ENCODE measurements at places on chromosomes 1 and 21. TPM values are rescaled to one million over a fixed set of nuclear protein-coding genes. Genes with fewer than 3 reads are reported as not detected.

GRCh38 chr1:11802973-11803885 is 2.5 kb downstream of the MTHFR start:
- DNase-seq: peak; percentile 98

DNA sequence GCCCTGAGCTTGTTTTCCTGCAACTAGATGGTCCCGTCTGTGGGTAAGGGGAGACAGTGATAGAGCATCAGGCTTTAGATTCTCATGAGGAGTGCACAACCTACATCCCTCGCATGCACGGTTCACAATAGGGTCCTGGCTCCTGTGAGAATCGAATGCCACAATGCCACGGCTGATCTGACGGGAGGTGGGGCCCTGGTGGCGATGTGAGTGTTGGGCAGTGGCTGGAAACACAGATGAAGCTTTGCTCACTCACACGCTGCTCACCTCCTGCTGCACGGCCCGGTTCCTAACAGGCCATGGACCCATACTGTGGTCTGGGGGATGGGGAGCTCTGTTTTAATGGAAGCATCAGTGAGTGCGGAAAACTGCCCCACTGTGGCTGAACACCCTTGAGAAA is 35.8 kb upstream of the TTC34 start:
- DNase-seq: no peak

- DNase-seq: no peak
These were observed 7.0 kb downstream of the SELE start for GRCh38 chr1:169726851-169727250.

DNA sequence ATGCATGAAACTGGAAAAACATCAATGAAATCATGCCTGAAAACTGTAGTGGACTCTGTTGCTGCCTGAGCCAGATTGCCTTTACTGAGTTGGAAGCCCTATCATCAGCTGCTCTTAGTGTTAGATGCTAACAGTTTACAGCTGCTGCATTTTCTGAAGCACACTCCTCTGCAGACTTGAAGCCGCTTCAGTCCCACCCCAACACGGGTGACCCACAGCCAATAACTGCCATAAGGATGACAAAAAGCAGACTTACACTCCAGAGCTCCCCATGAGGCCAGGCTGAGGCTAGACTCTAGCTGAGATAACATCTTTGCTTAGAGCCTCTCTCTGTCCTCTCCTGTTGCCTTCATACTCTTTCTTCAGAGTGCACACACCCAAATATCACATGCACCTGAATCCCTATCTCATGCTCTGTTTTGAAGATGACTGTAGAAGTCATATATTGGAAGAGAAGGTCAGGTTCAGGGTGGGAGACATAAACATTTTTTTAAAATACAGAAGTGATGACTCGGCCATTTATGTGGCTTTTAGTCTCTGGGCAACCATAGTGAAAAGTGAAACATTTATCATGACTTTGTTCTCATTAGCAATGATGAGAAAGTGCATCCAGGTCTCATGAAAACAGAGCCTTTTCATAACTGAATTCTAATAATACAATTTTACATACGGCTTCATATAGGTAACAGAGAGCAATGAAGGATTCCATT is 161.0 kb downstream of the KCNK2 start:
- DNase-seq: no peak

DNA sequence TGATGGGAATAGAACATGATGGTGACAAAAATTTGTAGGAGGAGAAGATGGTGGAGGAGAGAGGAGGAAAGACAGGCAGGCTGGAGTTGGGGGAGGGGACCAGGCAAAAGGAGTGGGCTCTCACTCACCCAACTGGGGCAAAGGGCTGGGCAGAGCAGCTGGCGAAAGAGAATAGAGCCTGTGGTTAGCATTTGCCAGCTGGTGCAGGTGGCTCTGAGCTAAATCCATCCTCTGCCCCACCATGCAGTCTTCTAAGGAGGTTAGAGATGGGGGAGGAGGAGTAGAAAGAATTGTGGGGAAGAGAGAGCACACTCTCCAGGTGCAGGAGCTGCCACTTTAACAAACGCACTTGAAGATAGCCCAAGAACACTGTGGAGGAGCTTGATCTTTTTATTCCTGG is 27.6 kb upstream of the SLAMF1 start:
- no peak for DNase-seq

GRCh38 chr1:183243161-183244050 is 57.3 kb downstream of the LAMC2 start:
- DNase-seq: peak; percentile 89

- DNase-seq: no peak
These were observed 10.1 kb downstream of the CFAP45 start for GRCh38 chr1:159889821-159890252.

- DNase-seq: no peak
These were observed 35.0 kb downstream of the DNAJC6 start for GRCh38 chr1:65344171-65344814.

DNA sequence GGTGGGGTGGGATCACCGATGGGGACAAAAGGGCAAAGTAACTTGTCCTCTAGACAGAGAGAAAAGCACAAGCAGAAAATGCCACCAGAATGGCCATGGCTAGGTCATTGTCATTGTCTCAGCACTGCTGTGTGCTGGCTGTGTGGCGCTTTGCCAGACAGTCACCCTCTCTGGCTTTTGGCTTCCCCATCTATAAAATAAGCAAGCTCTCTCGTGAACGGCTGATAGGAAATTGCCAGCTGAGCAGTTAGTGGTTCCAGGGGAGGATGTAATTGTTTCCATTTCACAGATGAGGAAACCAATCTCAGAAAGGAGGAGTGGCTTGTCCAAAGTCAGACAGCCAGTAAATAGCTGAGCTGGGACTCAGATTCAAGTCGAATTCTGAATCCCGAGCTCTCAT is 32.5 kb downstream of the PADI2 start:
- no peak for DNase-seq

GRCh38 chr21:32143241-32143939 is 135.5 kb downstream of the MIS18A start:
- peak; percentile 84 for DNase-seq

DNA sequence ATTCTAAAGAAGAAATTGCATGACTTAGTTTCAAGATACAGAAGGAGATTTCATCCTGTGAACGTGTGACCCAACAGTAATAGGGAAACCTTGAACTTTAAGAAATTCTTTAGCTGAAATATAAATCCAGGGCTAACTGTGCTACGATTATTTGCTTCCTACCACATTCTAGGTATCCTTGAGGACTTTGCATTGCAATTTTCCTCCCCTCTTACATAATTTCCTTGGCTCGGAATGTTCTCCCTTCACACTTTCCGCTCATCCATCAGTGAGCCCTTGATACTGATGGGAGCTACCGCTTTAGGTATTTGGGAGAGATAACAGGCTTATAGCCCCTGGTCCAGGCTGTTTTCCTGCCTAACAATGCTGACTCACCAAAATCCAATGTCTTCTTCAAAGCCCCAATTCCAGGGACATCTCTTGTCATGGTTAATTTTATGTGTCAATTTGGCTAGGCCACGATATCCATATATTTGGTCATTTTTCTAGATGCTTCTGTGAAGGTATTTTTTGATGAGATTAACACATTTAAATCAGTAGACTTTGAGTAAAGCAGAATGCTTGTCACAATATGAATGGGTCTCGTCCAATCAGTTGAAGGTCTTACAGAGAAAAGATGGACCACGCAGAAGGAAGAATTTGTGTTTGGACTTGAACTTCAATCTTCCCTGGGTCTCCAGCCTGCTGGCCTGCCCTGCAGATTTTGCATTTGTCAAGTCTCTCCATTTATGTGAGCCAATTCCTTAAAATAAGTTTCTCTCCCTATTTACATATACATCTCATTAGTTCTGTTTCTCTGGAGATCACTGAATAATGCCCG is 121.2 kb downstream of the PTPN14 start:
- DNase-seq: no peak

- no peak for DNase-seq
These were observed 6.0 kb downstream of the COLGALT2 start for GRCh38 chr1:184031409-184032107.

DNA sequence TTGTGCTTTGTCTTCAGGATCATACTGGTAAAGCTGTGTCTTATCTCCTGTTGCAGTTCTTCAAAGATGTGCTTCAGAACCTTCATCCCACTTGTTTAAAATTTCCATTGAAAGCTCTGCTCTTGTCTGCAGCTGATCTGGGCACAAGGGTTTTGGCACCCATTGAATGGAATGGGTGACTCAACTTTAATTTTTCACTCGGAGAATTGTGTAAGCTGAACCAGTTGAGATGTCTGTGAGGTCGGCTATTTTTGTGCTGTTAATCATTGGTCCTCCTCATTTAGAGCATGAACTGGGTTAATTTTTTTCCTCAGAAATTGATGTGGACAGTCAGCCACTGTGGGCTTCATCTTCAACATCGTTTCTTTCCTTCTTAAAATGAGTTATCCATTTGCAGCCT is 252.1 kb downstream of the TM2D1 start:
- DNase-seq: peak; percentile 16

- DNase-seq: no peak
These were observed 36.3 kb downstream of the TMEM51 start for GRCh38 chr1:15189692-15190370.

DNA sequence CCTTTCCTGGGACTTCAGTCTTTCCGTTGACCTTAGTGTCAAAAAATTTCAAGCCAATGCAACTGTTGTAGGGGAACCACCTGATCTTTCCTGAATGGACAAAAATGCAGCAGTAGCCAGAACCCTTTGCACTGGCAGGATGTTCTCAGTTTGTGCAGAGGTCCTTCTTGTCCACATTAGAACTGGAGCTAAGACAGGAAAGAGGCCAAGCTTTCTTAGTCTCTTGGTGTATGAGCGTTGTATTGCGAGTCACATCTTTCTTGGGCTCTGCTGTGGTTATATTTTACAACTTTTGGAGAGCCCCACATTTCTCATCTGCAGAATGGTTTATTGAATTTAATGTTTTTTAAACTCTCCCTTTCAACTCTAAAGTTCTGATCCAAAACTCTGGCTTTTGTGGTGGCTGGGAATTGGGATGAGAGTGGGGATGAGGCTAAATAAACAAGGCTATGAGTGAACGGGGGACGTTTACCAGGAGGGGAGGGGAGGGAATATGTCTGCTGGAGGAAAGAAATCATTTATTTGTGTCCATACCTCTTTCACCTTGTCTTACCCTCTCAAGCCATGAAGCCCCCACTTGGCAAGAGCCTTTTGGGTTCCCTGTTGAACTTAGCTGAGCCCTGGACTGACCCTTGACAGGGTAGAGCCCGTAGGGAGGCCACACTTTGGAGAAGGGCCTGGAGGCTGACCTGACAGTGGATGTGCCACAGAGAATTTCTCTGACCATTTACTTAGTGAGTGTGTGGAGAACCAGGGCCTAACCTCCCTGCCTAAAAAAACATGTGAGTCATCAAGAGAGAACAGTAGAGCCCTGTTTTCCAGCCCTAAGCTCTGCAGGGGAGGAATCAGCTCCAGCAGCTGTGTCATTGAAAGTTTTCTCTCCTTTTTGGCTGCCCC is 586 bp downstream of the CHI3L2 start:
- DNase-seq: no peak

- DNase-seq: no peak
These were observed 28.5 kb upstream of the CHRM3 start for GRCh38 chr1:239357867-239358266.

DNA sequence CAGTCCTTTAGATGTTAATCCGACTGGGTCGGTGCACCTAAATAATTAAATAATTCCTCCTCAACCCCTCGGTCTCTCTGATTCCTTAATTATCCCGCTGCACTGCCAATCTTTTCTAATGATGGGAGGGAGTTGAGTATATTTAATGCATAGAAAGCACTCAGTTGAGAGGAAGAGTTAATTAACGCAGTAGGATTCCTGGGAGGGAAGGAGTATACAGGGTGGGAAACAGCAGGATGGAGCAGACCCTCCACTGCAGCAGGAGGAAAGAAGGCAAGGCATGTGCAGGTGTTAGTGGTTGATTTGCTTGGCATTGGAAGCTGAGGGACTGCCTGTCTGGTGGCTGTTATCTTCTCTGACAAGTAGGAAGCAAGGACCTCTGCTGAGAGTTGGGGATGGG is 9.9 kb upstream of the REN start:
- DNase-seq: peak; percentile 31

DNA sequence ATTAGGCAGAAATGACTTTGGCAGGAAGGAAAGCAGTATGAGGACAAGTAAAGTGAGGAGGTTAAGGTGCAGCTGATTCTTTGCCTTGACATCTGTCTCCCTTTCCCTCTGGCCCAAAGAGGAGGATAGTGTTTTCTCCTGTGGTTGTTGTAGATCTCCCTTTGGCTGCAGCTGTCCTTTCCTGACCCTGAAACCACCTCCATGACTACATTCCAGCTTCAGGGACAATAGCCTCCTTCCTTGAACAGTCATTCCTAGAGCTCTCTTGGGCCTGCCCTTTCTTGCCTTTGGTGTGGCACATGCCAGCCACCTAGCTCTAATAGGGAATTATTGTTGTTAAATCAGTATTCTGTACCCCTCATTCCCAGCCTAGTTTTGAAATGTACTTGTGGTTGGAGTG is 6.2 kb downstream of the ZMYM1 start:
- DNase-seq: no peak

LEMD1 gene
- not detected for total RNA-seq

HTR6 gene
- not detected for total RNA-seq

TEX38 gene
- not detected for total RNA-seq

CFAP45 gene
- 2.2 TPM for total RNA-seq

FASLG gene
- total RNA-seq: 0.28 TPM

SLC30A2 gene
- total RNA-seq: not detected

OR2L8 gene
- total RNA-seq: not detected

CD5L gene
- total RNA-seq: 0.10 TPM

Data from posterior vena cava (tissue), 2 donors.